ENCODE measurements at places on chromosomes 3 and 15.

DNA sequence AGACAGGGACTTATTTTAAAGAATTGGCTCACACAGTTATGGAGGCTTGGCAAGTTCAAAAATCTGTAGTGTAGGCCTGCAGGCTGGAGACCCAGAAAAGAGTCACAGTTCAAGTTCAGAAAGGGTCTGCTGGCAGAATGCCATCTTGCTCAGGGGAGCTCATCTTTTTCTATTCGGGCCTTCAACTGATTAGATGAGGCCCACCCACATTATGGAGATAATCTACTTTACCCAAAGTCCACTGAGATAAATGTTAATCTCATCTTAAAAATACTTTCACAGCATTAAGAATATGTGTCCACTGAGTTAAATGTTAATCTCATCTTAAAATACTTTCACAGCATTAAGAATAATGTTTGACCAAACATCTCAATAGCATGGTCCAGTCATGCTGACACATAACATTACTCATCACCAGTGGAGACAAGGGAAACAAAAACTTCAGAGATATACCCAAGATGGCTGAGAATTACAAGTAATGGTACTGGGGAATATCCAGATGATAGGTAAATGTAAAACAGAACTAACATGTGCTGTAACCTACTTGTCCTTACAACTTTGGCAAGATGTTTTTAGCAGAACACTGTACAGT, 74.3 kb upstream of the STAC start:
- no peak overlapping the region for H3K27ac ChIP-seq
- no peaks in the 10 kb centered on the region for H3K27me3 ChIP-seq
- peaks cover 4% of the 10 kb centered on the region for H3K4me1 ChIP-seq
- no peak overlapping the region for H3K4me3 ChIP-seq

DNA sequence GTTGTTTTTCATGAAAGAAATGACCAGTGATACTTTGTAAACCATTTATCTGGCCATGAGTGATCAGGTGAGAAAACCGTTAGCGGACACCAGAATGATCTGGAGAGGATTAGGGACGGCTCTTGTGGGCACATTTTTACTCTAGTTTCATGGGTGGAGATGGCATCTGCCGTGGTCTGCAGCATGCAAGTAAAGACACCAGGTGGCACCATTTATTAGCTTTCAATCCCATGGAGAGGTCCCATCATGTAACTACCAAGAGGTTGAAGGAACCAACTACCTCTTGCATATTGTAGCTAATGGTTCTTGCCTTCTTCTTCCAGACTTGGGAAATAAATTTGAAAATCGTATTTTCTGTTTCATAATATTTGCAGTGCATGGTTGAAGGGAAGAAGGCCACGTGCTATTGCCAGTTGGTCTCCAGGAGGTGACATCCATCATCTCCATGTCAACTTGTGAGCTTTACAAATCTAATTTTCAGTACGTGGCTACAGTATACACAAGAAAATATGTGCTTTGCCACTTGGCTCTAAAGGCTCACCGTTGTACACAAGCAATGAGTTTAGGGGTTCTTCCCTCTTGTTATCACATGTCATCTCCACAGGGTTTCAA, 1.5 kb upstream of the MAPKBP1 start:
- H3K4me1 ChIP-seq = peaks cover 7% of the 10 kb centered on the region
- H3K27me3 ChIP-seq = no peaks in the 10 kb centered on the region
- DNase-seq = peak; percentile 85
- H3K36me3 ChIP-seq = no peaks in the 10 kb centered on the region
- H3K27ac ChIP-seq = peak overlapping the region; percentile 83

GRCh38 chr15:78420220-78420619, 17.8 kb upstream of the IREB2 start:
- peaks cover 5% of the 10 kb centered on the region for H3K4me1 ChIP-seq
- H3K4me3 ChIP-seq = no peak overlapping the region
- H3K36me3 ChIP-seq = no peaks in the 10 kb centered on the region
- peaks cover 28% of the 10 kb centered on the region for H3K27me3 ChIP-seq

DNA sequence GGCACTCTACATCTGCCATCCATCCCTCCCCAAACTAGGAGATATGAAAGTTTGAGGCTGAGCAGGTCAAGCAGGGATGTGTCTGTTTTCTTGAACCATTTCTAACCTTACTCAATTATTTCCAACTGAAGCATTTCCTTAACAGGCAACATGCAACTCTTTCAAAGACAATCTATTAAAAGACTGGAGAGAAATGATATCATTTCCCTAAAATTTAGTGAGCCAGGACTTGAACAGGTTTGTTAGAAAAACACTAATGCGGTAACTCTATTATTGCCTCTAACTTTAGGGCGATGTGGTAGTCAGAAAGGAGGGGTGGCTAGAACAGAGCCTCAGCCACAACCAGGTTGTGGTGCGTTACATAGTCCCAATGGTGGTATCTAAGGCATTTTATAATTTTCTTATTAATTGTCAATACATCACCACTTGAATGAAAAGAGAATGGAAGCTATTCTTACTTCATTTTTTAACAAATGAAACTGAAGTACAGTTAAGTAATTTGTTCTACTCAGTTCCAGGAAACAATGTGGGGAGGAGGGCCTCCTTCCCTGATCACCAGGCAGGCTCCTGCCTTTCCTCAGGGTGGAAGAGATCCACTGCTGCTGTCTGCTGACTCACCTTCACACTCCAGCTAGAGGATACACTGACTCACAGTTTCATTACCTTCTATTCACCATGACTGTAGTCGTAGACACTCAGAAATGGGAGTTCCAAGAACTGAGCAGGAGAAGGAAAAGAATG, 22.8 kb downstream of the MYO1E start:
- no peak overlapping the region for H3K4me3 ChIP-seq
- H3K36me3 ChIP-seq = peaks cover 3% of the 10 kb centered on the region
- peaks cover 5% of the 10 kb centered on the region for H3K4me1 ChIP-seq
- peak; percentile 96 for DNase-seq

DNA sequence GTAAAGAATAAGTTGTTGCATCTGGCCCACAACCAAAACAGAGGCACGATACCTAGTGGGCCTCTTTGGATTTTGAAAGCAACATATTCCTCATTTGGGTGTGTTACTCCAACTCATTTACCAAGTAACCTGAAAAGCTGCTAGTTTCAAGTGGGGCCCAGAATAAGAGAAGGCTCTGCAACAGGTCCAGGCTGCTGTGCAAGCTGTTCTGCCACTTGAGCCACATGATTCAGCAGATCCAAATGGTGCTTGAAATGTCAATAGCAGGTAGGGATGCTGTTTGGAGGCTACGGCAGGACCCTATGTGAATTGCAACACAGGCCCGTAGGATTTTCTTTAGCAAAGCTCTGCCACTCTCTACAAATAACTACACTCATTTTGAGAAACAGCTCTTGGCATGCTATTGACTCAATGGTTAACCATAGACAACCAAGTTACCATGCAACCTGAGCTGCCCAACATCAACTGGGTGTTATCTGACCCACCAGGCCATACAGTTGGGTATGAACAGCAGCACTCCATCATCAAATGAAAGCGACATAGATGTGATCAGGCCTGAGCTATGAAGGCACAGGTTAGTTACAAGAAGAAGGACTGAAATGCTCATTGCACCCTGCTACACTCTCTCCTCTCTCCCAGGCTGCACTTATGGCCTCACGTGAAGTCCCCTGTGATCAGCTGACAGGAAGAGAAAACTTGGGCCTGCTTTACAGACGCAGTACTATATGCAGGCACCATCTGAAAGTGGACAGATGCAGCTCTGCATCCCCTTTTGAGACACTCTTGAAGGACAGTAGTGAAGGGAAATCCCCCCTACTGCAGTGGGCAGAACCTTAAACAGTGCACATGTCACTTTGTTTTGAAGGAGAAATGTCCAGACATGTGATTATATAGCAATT, 9.5 kb upstream of the MCF2L2 start:
- no peak for DNase-seq
- H3K36me3 ChIP-seq = no peaks in the 10 kb centered on the region
- H3K27me3 ChIP-seq = peaks cover 23% of the 10 kb centered on the region
- H3K4me1 ChIP-seq = no peaks in the 10 kb centered on the region

DNA sequence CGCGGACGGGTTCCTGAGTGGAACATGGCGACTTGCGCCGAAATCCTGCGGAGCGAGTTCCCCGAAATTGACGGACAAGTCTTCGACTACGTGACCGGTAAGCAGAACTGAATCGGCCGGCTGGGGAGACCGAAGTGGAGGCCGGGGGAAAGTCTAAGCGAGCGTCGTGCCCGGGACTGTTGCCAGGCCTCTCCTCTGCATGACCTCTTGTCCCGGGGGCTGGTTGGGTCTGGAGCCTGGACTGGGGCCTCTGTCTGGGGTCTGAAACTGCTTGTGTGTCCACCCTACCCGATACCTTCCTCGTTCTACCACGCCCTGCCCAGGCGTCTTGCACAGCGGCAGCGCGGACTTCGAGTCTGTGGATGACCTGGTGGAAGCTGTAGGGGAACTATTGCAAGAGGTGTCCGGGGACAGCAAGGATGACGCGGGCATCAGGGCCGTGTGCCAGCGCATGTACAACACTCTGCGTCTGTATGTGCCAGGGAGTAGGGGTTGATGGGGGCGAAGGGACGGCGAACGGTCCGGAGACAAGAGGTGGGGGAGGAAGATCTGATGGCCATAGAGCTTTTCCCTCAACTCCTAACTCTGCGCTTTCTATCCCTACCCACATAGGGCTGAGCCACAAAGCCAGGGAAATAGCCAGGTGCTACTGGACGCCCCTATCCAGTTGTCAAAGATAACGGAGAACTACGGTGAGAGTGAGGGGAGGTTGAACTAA, at the start of gene ABCF3:
TSS of gene ABCF3 (plus strand) at position 16 of the 718 bp plus-strand sequence. CDS start at position 25, 9 bp downstream.
- no peak for DNase-seq
- peak within 1 kb of the TSS; percentile 88 for H3K27ac ChIP-seq
- peaks cover 13% of the 10 kb centered on the region for H3K4me1 ChIP-seq
- H3K27me3 ChIP-seq = no peaks in the 10 kb centered on the region
- H3K36me3 ChIP-seq = peaks cover 62% of the 10 kb centered on the region

DNA sequence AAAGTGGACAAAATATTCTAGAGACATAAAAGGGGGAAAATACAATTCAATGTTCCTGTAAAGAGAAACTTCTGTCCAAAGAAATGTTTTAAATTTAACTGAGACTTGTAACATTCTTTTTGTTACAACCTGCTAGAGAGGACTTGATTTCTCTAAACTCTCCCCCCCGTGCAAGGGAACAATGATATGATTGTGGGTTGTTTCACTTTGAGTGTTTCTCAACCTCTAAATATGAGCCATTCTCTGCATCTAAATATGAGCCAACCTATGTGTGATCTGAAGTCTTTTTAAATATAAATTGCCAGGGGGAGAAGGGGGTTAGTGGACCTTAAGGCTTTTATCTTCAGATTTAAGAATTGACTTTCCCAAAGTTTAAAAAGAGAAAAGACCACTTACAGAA, 14.6 kb downstream of the ZNF860 start:
- H3K4me1 ChIP-seq = no peaks in the 10 kb centered on the region
- H3K27ac ChIP-seq = no peak overlapping the region
- H3K36me3 ChIP-seq = no peaks in the 10 kb centered on the region

DNA sequence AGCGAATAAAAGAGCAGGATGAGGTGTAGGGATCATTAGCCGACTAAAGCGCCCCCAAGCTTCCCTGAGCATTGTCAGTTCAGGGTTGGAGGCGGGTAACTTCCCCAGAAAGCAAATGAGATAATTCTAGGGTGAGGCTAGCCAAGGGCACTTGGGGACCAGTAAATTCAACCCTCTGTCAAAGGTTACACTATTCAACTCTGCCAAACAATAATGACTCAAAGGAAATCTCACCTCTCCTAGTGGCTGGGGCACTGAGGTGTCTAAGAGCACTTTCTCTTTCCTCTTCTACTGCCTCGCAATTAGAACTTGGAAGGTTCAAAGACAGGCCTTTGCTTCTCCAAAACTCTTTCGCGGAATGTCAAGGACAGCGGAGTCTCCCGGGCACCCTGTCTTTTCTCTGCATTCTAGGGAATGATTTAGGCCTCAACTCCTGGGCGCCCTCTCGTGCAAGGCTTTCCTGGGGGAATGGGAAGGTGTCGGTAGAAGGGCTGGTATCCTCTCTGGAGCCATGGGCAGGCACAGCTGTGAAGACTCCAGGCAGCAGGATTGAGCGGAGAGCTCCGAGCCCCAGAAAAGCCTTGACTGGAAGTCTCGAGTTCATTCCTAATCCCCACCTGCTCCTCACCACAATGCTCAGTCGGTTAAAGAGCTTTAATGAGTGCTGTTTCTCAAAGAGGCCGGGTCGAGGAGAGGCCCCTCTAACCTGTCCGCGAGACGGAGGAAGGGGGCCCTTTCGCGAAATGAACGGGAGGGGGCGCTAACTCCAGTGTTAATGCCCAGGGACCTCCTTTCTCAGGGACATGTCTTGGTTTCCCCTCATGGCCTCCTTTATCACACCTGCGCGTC, 21.9 kb downstream of the ZIC4 start:
- H3K36me3 ChIP-seq = no peaks in the 10 kb centered on the region
- H3K27me3 ChIP-seq = peaks cover 26% of the 10 kb centered on the region
- H3K4me3 ChIP-seq = no peak overlapping the region

GRCh38 chr3:179526482-179526881, 36.2 kb upstream of the ACTL6A start:
- H3K27me3 ChIP-seq = no peaks in the 10 kb centered on the region
- no peak overlapping the region for H3K4me3 ChIP-seq
- DNase-seq = no peak
- no peaks in the 10 kb centered on the region for H3K4me1 ChIP-seq
- no peaks in the 10 kb centered on the region for H3K36me3 ChIP-seq
- H3K27ac ChIP-seq = no peak overlapping the region

- H3K36me3 ChIP-seq = no peaks in the 10 kb centered on the region
- DNase-seq = no peak
- H3K4me3 ChIP-seq = no peak overlapping the region
- no peak overlapping the region for H3K27ac ChIP-seq
These were observed 5.6 kb upstream of the ISLR start for GRCh38 chr15:74167891-74168331.

- no peak overlapping the region for H3K27ac ChIP-seq
- H3K4me3 ChIP-seq = no peak overlapping the region
These were observed 90.6 kb upstream of the UMPS start for GRCh38 chr3:124639406-124640237.

All from mesenchymal stem cell (in vitro differentiated cells and primary cell).